Temporal lobe (tissue), 4 donors: ENCODE measurements at places on chromosomes 12 and 14. TPM values are rescaled to one million over a fixed set of nuclear protein-coding genes. Genes with fewer than 3 reads are reported as not detected.

PMEL gene
- total RNA-seq: 0.49 TPM

KRT73 gene
- total RNA-seq: not detected

REP15 gene
- total RNA-seq: 1.7 TPM

ADAM20 gene
- total RNA-seq: 1.5 TPM

KRT6C gene
- total RNA-seq: not detected

SPRYD4 gene
- total RNA-seq: 1.5 TPM

ZDHHC22 gene
- total RNA-seq: 9.8 TPM

VRTN gene
- not detected for total RNA-seq

MYF5 gene
- not detected for total RNA-seq

CMA1 gene
- not detected for total RNA-seq

ALX1 gene
- not detected for total RNA-seq

TSPAN19 gene
- under 0.01 TPM for total RNA-seq

NCKAP5L gene
- total RNA-seq: 9.3 TPM

ASIC1 gene
- 24.6 TPM for total RNA-seq

STON2 gene
- total RNA-seq: 27.3 TPM

KCNK13 gene
- 0.49 TPM for total RNA-seq

ACSM4 gene
- total RNA-seq: not detected

KLRC3 gene
- 1.2 TPM for total RNA-seq

RPS6KL1 gene
- 18.4 TPM for total RNA-seq

ADAMTS20 gene
- 0.25 TPM for total RNA-seq

CMKLR1 gene
- 0.98 TPM for total RNA-seq

RNF212B gene
- not detected for total RNA-seq

RIPK3 gene
- 0.25 TPM for total RNA-seq

MANSC4 gene
- total RNA-seq: not detected

EVL gene
- total RNA-seq: 89.5 TPM

SLC4A8 gene
- total RNA-seq: 35.2 TPM

ORMDL2 gene
- 3.0 TPM for total RNA-seq

KRT82 gene
- total RNA-seq: not detected

VWF gene
- total RNA-seq: 15.0 TPM

CKAP4 gene
- 21.6 TPM for total RNA-seq

PPFIBP1 gene
- 76.7 TPM for total RNA-seq
